NCI-H187 treated with DMSO at 0.1 percent for 48 hours (cell line): ENCODE measurements at places on chromosomes 6 and 20.
A peak's percentile ranks its signal among the peaks of the same experiment; 100 is the strongest.

- no peak for DNase-seq
Measured at GRCh38 chr6:32589596-32590449, at the start of gene HLA-DRB1. Gene HLA-DRB1, minus strand, starts transcription at chr6:32589848. Its CDS starts 106 bp downstream, at chr6:32589742.

DNA sequence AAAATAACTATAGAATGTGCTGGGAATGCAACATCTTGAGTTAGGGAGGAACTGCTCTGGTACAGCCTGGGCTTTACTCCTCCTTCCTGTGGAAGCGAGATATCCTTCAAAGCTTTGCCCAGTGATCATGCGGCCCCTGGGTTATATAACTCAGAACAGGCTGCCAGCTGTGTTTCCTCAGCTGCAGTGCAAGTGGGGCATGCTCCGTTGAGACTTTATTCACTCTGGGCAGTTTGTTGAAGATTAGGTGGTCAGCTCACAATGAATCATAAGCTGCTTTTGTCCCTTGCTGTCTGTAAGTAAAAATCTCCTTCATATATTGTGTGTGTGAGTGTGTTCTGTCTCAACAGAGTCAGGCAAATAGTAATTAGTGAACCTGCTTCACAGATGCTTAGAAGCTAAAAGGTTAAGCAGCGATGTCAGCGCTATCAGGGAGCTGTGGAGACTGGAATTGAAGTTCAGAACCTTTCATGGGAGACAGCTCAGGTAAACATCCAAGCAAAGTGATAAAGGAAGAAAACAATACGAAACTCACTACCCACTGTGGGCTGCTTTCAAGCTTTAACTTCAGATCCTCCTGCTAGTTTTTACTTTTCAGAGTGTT lies 688.4 kb downstream of the HTR1B start:
- no peak for DNase-seq

DNA sequence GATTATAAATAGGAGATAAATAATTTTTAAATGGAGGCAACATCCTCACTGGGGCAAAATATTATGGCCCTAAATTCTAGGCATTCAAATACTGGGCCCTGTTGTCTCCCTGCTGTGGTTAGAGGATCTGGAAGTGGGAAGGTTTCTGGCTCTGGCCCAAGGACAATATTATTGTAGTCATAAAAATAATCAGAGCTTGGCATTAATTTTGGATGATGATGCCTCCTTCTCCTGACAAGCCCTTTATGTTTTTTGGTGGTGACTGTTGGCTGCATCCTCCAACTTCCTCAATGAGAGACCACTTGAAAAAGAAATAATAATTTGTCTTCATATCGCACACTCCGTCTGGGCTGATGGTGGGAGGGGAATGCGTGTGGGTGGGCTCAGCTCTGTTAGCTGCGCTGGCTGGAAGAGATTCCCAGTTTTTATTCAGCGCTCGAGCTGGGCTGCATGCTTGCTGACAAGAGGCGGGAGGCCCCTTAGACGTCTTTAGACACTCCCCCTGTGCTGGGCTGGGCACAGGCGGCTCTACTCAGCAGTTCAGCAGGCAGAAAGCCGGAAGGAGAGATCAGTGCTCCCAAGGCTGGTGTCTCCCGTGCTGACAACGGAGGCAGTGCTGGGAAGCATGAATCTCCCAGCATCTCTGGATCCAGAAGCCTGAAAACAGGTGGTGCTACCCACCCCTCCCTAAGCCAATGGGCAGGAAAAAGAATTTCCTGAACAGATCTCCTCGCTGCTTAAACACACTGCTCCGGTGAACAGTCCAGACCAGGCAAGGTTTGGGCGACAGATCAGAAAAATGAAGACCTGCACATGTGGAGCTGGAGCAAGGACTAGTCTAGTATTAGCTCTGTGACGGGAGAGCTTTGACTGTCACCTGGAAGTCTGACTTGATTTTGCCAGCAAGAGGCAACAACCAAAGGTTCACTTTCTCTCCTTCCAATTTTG lies 97.7 kb downstream of the SYCP2 start:
- peak; percentile 52 for DNase-seq

GRCh38 chr6:144673807-144674206 lies 388.7 kb downstream of the UTRN start:
- no peak for DNase-seq

- no peak for DNase-seq
Measured at GRCh38 chr20:54208548-54209176, 775 bp downstream of the PFDN4 start.

GRCh38 chr6:72977114-72977513 lies 248.2 kb downstream of the KHDC1L start:
- DNase-seq = no peak

- DNase-seq = peak; percentile 96
Measured at GRCh38 chr6:15518878-15519277, 143.9 kb downstream of the DTNBP1 start.

DNA sequence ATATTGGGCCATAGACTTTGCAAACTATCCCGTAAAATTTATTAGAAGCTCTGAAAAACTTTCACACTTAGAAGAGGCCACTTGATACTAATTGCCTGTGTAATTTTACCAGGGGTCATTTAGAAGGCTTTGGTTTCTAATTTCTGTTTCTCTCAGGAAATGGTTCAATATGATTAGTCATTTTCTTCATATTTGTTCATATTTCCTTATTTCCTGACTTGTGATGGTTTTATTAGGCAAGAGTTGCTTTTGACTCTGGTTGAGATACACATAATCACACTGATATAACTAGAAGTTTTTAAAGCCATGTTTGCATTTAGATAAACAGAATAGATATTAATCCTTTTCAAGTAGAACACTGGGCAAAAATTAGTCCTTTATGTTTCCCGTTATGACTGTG lies 11.8 kb upstream of the HBS1L start:
- DNase-seq = no peak

DNA sequence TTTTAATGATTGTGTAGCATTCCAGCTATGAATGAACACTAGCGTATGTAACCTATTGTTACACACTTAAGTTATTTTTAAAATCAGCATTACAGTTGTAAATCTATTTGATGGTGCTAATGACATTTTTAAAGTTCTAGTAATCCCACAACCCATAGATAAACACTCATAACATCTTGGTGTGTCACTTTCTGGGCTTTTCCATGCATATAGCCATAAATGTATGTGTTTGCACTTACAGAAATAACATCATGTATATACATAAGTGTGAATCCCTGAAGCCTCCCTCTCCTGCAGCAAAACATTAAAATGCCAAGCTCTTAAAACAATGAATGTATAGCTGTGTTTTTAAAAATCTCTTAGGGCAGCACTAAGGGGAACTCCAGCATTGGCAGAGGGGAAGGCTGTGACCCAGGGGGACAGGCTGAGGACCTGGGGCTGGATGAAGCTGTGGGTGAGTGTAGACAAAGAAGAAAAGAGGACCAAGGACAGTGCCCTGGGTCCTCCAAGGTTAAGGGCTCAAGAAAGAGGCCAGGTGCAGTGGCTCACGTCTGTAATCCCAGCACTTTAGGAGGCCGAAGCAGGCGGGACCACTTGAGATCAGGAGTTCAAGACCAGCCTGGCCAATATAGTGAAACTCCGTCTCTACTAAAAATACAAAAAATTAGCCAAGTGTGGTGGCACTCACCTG lies 929 bp upstream of the CENPB start:
- DNase-seq = no peak

GRCh38 chr6:139839506-139840156 lies 465.2 kb upstream of the CITED2 start:
- DNase-seq = no peak

DNA sequence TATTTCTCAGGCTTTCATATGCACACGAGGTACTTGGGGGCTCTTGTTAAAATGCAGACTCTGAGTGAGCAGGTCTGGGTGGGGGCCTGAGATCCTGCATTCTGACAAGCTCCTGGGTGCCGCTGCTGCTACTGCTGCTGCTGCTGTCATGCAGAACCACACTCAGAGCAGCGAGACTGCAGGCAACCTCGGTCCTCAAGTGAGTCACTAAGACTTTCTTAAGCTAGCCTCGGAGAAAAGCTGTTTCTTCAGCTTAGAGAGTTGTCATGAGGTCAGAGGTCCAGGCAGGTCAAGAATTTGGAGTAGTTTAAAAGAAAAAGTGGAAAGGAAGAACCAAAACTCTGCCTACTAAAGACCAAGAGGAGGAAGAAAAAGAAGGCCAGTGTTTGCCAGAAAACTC lies 92.9 kb downstream of the SPTLC3 start:
- DNase-seq = no peak

- no peak for DNase-seq
Measured at GRCh38 chr6:125099211-125100073, 54.1 kb upstream of the TPD52L1 start.

- DNase-seq = no peak
Measured at GRCh38 chr6:75201901-75202672, 3.8 kb downstream of the COL12A1 start.

GRCh38 chr20:4051413-4052138 lies 36.2 kb upstream of the RNF24 start:
- DNase-seq = no peak

DNA sequence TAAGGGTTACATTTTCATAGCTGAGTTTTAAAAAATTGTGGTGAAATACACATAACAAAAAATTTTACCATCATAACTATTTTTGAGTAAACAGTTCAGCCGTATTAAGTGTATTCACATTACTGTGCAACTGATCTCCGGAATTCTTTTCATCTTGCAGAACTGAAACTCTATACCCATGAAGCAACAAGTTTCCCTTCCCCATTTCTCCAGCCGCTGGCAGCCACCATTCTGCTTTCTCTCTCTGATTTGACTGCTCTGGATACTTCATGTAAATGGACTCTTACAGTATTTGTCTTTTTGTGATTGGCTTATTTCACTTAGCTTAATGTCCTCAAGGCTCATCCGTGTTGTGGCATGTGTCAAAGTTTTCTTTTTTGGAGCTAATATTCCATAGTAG lies 341.6 kb downstream of the QKI start:
- no peak for DNase-seq

- DNase-seq = no peak
Measured at GRCh38 chr20:23513164-23513563, 22.2 kb downstream of the CST8 start.

GRCh38 chr20:34222208-34222607 lies 19.0 kb upstream of the ASIP start:
- DNase-seq = no peak

GRCh38 chr6:209432-210103 lies 82.7 kb upstream of the DUSP22 start:
- no peak for DNase-seq

GRCh38 chr6:169975701-169976100 lies 224.3 kb downstream of the ERMARD start:
- no peak for DNase-seq

DNA sequence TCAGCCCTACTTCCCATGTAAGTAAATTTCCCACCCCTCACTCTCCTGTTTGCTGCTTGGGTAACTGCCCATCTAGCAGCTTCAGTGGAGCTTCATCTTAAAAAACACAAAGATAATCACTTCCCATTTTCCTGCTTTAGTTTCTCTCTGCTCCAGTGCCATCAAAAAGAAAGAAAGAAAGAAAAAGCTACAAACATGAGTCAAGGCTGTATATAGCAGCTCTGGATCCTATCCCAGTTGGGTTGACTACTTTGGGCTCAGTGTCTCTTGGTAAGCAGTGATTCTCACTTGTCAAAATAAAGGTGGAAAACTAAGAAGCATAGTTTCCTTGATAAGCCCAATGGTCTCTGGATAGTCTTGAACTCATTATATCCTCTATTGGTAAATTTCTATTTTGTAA lies 48.7 kb upstream of the SRPK1 start:
- DNase-seq = no peak
